Stimulated activated CD8-positive, alpha-beta memory T cell treated with anti-CD3 and anti-CD28 coated beads, Interleukin-2, amount 100 ng/mL, for 1 hour (primary cell): ENCODE measurements at places on chromosomes 7 and 10.

- DNase-seq = no peak
Measured at GRCh38 chr7:85573346-85573745, 386.5 kb upstream of the SEMA3D start.

- DNase-seq = no peak
Measured at GRCh38 chr10:106900016-106900652, 264.4 kb downstream of the SORCS1 start.

DNA sequence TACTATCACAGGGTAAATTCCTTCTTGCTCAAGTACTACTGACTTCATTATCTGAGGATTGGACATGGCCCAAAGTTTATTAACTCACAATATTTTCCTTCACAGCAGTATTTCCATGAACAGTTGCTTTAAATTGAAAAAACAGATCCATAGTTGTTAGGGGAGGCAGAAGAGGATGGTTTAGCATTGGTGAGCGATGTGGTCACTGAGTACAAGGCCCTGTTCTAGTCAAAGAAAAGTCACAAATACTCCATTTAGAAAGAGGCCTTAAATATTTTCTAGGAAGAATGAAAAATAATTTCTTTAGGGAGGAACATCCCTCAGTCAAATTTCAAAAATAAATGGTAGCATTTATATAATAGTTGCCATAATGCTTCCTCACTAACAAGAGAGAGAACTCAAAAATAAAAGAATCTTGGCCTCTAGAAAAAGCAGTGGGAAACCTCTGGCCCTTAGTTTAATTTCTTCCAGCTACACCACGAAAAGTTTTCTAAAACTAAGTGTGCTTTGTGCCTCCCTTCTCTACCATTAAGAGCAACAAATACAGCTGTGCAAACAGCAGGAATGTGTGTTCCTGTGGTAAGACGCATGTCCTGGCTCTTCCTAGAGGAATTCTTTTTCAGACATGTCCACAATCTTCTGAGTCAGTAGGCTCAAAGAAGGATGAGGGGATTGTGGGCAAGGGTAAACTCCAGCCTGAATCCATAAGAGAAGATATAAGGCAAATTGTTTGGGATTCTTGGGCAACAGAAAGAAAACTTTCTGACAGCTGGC lies 105.7 kb downstream of the HOXA1 start:
- no peak for DNase-seq

DNA sequence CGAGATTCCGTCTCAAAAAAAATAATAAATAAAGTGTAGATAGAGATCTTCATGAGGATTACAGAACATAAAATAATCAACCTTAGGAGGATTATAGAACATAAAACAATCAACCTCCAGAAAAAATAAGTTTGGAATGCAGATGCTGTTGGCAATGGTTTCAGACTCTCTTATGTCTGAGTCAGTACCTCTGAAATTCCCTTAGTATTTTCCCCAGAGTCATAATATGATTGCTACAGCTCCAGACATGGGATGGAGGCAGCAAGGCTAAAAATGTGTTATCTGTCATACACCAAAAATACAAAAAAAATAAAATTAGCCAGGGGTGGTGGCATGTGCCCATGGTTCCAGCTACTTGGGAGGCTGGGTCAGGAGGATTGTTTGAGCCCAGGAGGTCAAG lies 22.2 kb downstream of the CADPS2 start:
- no peak for DNase-seq

GRCh38 chr10:101812606-101813005 lies 5.6 kb downstream of the OGA start:
- DNase-seq = no peak

GRCh38 chr7:20136647-20137046 lies 80.5 kb downstream of the MACC1 start:
- DNase-seq = no peak

- DNase-seq = no peak
Measured at GRCh38 chr10:124172181-124172916, 79.0 kb upstream of the CHST15 start.

DNA sequence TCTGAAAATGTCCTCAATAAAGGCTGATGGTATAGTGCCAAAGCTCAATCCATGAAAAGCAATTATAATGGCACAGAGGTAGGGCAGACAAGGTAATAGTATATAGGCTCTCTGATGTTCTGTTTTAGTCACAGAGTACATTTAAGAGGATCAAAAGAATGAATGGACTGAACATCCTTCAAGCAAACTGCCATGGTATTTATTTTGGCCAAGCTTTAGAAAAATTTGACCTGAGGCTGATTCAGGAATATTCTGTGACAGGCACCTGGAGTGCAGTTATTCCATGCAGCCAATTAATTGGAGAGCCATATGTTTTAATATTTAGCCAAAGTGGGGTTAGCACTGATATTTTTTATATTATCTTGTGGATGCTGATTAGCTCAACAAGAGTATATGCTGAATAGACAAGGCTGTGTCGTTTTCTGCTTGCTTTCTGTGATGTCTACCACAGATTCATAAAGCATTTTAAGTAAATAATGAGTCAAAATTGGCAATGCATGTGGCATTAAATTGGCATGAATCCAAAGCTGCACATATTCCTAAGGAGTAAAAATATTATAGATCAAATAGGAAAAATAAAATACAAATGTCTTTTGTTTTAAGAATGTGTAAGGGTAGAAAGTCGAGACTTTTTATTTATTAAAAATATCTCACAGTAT lies 177.4 kb downstream of the PCLO start:
- DNase-seq = no peak

DNA sequence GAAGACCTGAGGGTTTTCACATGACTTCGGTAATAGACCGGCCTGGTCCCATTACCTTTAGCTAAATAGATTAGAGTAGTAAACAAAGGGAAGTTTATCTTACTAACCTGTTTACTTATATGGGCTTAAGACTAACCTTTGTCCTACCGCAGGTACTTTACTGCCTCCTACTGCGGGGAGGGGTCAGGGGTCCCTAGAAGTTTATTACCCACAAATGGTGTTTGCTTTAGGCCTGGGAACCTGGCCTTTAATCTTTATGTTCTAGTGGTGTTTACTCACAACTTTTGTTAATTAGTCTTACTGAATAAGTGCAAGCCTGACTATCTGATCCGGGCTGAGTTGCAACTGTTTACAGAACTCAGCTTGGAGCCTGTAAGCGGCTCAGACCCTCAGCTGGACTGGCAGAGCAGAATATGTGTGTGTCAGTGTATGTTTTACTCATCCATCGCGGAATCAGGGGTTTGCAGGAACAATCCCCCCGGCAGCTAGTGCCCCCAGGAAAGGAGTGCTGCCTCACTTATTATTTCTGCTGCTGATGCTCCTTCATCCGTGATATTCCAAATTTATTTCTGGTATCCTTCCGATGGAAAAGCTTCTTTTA lies 578.9 kb upstream of the SEMA3D start:
- no peak for DNase-seq

DNA sequence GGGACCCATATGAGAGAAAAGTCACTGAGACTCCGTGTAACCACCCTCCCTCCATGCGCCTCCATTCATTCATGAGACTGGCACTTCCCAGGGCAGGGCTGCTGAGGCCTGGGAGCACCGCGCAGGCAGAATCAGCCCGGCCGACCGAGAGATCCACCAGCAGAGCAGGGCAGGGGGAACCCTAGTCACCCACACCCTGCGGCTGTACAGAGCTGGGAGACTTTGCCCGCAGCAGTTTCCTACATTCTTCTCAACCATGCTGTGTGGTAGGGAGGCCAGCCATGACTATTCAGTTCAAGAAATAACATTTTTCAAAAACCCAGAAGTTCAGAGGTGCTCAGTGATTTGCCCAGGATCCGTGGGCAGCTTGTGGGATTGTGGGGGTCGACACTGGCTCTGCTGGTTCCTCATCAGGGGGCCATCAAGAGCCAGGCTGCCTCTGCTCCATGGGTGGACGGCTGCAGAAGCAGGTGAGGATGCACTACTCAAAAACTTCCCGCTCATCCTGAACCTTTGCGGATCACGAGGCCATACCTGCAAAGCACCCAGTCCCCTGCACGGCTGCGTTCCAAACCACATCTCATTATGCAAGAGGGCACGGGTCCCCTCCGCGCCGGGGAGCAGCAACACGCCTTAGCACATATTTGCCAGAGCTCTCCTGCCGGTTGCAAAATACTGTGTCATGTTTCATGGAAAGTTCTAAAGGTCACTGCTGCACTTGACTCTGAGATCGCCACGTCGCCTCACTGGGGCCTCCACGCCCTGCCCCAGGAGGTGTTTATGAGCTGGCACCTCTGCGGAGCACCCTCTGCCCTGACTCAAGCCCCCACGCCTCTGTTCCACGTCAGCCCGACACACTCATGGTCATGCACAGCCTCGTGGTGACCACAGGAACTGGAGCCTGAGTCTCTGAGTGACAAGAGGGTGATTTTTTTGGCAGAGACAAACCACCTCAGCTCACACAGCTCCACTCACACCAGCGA lies 132.0 kb downstream of the PRKAG2 start:
- DNase-seq = no peak

- DNase-seq = no peak
Measured at GRCh38 chr7:141461924-141462323, 89.3 kb upstream of the AGK start.

DNA sequence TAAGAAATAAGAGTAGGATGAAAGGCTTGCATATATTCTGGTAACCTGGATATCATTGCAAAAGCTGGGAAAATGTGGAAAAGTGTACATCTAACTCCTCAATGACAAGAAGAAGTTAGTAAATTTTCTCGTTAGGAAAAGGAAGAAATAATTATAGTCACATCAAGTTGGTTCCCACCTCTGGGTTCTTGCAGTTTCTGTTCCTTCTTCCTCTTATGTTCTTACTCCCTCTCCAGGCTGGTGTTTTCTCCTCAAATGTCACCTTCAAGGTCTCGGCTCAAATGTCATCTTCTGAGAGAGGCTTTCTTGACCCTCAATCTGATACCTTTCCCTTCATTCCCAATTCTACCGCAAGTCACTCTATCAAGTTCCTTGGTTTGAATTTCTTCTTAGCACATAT lies 64.4 kb downstream of the ENTPD1 start:
- DNase-seq = no peak

DNA sequence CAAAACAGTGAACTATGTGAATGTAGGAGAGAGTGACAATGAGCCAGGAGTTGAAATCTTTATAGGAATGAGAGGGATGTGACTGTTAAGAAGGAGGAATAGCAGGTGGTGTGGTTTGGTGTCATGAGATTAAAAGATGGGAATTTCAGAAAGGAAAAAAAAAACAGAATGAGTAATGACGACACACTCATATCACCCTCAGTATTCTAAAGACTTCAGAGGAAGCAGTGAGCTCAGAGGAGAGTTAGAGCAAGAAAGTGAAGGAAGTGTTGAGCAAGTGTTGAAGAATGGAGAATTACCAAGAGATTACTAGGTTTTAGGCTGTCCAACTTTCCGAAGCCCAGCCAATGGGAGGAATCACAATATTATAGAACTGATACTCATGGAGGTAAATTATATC lies 220.5 kb upstream of the HGF start:
- no peak for DNase-seq
